ENCODE measurements at places on chromosomes 13 and 19. TPM values are rescaled to one million over a fixed set of nuclear protein-coding genes. Genes with fewer than 3 reads are reported as not detected.

The CDX2 gene
- total RNA-seq = not detected

The COL5A3 gene
- 0.87 TPM for total RNA-seq

The GFY gene
- total RNA-seq = not detected

The SLC7A9 gene
- not detected for total RNA-seq

The MCEMP1 gene
- total RNA-seq = not detected

The KLK15 gene
- total RNA-seq = not detected

The PCP2 gene
- 1.2 TPM for total RNA-seq

The OR4F17 gene
- total RNA-seq = not detected

The FFAR2 gene
- total RNA-seq = not detected

DNA sequence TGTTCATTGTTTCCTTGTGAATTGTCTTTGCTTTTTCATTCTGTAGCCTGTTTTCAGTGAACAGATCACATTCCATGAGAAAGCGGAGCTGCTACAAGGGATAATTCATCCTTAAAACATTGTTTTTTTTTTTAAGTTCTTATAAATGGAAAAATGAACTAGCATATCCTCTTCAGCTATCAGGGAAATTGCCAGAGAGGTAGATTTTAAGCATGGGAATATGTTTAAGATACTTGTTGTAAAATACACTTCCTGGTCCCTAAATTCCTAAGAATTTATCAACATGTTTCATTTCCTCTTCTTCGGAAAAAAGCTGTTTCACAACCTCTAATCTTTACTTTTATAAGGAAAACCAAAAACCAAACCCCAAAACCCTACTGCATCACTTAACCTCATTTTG, 238.0 kb downstream of the POSTN start:
- DNase-seq = no peak
- no peaks in the 10 kb centered on the region for H3K27me3 ChIP-seq
- no peak overlapping the region for H3K27ac ChIP-seq
- H3K36me3 ChIP-seq = no peaks in the 10 kb centered on the region

DNA sequence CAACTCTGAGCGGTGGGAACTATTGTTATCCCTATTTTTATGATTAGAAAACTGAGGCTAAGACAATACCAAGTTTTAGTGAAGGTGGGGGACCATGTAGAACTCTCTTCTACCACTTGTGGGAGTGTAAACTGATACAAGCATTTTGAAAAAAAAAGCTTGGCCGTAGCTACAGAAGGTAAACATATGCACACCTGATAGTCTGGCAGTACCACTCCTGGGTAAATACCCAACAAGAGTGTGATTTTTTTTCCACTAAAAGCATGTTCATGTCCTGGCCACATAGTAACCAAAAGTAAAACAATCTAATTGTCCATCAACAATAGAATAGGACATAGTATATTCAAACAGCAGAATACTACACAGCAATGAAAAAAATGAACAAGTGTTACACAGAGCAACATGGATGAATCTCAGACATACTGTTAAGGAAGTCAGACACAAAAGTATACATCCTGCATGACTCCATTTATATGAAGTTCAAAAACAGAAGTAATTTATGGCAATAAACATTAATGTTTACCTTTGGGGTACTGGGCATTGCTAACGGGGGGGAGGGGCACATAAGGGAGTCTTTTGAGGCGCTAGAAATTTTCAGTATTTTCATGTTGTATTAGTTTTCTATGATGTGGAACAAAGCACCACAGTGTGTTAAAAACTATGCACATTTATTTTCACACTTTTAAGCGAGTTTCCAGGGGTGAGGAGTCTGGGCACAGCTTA, 6.4 kb upstream of the SPATA13 start:
- H3K27me3 ChIP-seq = peaks cover 25% of the 10 kb centered on the region
- DNase-seq = no peak
- no peaks in the 10 kb centered on the region for H3K4me1 ChIP-seq

GRCh38 chr13:106034201-106034600, 501.3 kb downstream of the EFNB2 start:
- no peak overlapping the region for H3K27ac ChIP-seq
- H3K4me1 ChIP-seq = no peaks in the 10 kb centered on the region
- no peak for DNase-seq

- DNase-seq = no peak
- no peak overlapping the region for H3K27ac ChIP-seq
- H3K4me3 ChIP-seq = no peak overlapping the region
Measured at GRCh38 chr19:743168-743687, 7.7 kb upstream of the MISP start.

GRCh38 chr13:97011446-97012131, 17.3 kb upstream of the OXGR1 start:
- H3K36me3 ChIP-seq = no peaks in the 10 kb centered on the region
- no peak for DNase-seq
- H3K4me3 ChIP-seq = no peak overlapping the region
- H3K27me3 ChIP-seq = peaks cover 27% of the 10 kb centered on the region

- H3K27me3 ChIP-seq = no peaks in the 10 kb centered on the region
- H3K27ac ChIP-seq = peak overlapping the region; percentile 50
- peaks cover 22% of the 10 kb centered on the region for H3K4me1 ChIP-seq
- H3K36me3 ChIP-seq = peaks cover 53% of the 10 kb centered on the region
Measured at GRCh38 chr19:52786078-52786463, 520 bp downstream of the ZNF600 start.

GRCh38 chr13:76703621-76704288, 182.4 kb downstream of the KCTD12 start:
- no peak for DNase-seq
- no peaks in the 10 kb centered on the region for H3K4me1 ChIP-seq
- peaks cover 1% of the 10 kb centered on the region for H3K27me3 ChIP-seq
- H3K4me3 ChIP-seq = no peak overlapping the region
- H3K27ac ChIP-seq = no peak overlapping the region

DNA sequence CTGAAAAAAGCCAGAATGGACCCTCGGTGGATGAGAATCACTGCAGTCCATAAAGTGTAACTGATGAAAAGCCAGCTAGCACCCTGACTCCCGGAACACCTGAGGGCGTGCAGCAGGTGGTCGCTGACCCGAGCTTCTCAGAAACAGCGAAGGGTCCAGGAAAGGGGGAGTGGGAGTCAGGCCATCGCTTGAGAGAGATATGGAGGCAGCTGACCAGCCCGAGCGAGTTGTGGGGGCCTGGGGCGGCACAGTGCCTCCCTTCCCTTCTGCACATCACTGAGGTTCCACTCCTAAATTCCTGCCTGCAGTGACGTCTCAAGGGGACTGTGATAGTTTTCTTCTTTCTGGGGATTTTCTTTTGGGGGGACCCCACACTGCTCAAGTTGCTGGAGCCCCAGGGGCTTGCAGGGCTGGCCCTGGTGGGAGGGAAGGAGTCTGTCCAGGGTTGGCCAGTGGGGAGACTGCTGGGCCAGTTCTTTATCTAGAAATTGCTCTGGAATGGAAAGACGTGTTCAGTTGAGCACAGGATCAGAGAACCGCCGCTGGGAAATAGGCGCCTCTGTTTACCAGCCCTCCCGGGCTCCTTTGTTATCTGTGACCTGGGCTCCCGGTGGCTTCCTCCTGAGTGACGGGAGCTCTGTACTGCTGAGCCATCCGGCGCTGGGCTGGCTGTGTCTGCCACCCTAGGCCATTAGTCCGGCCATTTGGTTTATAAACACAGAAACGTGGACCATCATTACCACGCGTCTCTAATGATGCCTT, 71.3 kb downstream of the RAB20 start:
- no peaks in the 10 kb centered on the region for H3K27me3 ChIP-seq
- no peak overlapping the region for H3K27ac ChIP-seq
- no peak overlapping the region for H3K4me3 ChIP-seq
- DNase-seq = no peak

- peaks cover 1% of the 10 kb centered on the region for H3K4me1 ChIP-seq
- H3K27me3 ChIP-seq = peaks cover 2% of the 10 kb centered on the region
- H3K4me3 ChIP-seq = no peak overlapping the region
- no peak for DNase-seq
Measured at GRCh38 chr19:47768604-47769003, 9.9 kb upstream of the SELENOW start.

GRCh38 chr19:20365146-20365545, 198.1 kb downstream of the ZNF486 start:
- H3K27ac ChIP-seq = no peak overlapping the region
- H3K4me1 ChIP-seq = no peaks in the 10 kb centered on the region
- no peak for DNase-seq

DNA sequence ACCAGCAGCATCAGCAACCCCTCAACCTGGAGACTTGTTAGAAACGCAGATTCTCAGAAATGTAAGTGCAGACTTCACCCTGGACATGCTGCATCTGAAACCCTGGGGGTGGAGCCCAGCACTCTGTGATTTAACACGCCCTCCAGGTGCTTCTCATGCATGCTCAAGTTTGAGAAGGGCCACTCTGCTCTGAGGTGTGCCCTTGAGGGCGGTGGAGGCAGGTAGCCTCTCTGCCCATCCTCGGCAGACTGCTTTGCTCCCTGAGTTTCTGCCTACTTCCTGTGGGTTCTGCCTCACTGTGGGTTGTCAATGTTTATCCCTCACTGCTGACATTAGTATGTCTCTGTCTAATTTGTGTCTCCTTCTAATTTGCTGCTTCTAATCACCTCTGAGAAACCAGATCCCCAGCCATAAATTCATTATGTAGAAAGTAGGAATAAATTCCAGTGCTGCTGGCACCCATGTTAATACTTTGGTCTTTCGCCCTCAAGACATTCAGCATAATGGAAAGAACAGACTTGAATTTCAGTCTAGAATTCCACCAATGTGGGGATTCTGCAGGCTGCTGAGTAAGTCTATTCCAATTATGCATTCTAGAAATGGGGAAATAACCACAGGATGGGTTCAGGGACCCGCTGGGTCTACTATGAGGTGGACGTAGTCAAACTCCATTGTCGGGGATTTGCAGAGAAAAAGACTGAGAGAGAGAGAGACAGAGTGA, 51.3 kb upstream of the CYSLTR2 start:
- no peaks in the 10 kb centered on the region for H3K36me3 ChIP-seq
- H3K27ac ChIP-seq = no peak overlapping the region
- peaks cover 11% of the 10 kb centered on the region for H3K27me3 ChIP-seq
- DNase-seq = no peak

GRCh38 chr13:77563111-77563510, 27.6 kb downstream of the SCEL start:
- no peak for DNase-seq
- no peak overlapping the region for H3K27ac ChIP-seq
- peaks cover 17% of the 10 kb centered on the region for H3K27me3 ChIP-seq

DNA sequence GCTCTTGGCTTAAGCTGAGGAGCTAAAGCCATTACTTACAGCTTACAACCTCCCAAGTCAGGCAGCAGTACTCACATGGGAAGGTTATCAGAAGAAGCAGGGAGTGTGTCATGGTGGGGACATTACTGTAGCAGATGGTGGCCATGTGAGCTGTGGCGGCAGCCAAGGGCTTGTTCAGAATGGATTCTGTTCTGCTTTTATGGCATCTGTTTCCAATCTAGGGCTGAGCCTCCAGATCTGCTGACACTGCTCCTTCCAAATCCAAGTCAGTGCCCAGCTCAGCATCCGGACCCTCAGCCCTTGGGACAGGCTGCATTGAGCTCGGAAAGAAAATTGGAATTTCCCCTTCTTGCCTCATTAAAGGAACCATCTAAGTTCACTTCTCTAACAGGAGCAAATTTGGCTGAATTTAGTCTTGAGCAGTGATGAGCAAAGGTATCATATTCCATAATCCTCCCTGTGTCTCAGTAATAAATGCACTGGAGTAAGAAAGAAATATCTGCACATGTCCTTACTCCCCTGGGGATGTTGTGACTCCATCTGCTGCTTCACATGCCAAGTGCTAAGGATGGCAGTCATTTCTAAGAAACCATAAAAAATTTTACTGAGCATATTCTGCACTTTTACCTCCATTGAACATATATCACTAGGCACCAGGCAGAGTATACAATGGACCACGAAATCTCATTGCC, 73.9 kb downstream of the KCTD12 start:
- H3K27me3 ChIP-seq = peaks cover 6% of the 10 kb centered on the region
- no peak for DNase-seq
- H3K27ac ChIP-seq = no peak overlapping the region
- no peaks in the 10 kb centered on the region for H3K4me1 ChIP-seq
- no peaks in the 10 kb centered on the region for H3K36me3 ChIP-seq
- no peak overlapping the region for H3K4me3 ChIP-seq

DNA sequence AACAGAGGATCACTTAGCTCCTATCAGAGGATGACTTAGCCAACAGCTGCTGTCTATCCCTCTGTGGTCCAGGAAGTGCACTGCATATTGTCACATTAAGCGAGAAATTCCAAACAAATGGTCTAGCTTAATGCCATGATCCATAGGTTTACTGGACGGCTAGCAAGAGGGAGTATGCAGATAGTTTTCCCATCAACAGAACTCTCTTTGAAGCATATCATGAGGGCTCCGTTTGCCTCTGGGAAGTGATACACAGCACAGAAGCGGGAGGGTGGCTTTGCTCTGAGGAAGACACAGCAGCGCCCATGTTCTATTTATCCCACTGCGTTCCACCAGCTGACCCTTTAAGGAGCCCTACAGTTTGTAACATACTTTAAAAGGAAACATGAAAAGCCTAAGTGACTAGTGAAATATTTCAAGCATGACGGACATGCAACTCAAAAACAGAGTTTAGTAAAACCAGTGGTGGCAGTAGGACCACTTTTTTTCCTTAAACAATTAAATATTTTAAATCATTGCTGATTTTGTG, 52.7 kb downstream of the COL4A1 start:
- DNase-seq = no peak
- no peak overlapping the region for H3K27ac ChIP-seq
- peaks cover 3% of the 10 kb centered on the region for H3K4me1 ChIP-seq

- no peak for DNase-seq
- peaks cover 1% of the 10 kb centered on the region for H3K27me3 ChIP-seq
- H3K36me3 ChIP-seq = no peaks in the 10 kb centered on the region
Measured at GRCh38 chr19:33325920-33326319, 23.6 kb upstream of the CEBPA start.

GRCh38 chr13:34637138-34637537, 304.9 kb upstream of the NBEA start:
- H3K4me3 ChIP-seq = no peak overlapping the region
- DNase-seq = no peak
- no peaks in the 10 kb centered on the region for H3K4me1 ChIP-seq
- H3K27ac ChIP-seq = no peak overlapping the region
- no peaks in the 10 kb centered on the region for H3K27me3 ChIP-seq
- no peaks in the 10 kb centered on the region for H3K36me3 ChIP-seq

DNA sequence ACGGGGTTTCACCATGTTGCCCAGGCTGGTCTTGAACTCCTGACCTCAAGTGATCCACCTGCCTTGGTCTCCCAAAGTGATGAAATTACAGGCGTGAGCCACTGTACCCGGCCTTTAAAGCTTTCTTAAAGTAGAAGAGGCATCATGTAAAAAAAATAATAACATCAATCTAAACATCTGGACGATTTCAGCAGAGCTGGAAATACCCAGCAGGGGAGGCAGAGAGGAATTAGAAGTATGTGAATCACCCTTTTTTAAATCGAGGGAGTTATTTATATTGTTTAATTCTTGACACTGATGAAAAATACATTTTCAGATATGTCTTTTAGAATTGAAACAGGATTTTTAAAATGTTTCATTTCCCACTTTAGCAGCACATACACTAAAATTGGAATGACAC, 37.4 kb upstream of the MTIF3 start:
- peaks cover 5% of the 10 kb centered on the region for H3K27me3 ChIP-seq
- H3K4me3 ChIP-seq = no peak overlapping the region
- H3K4me1 ChIP-seq = peaks cover 3% of the 10 kb centered on the region
- no peak for DNase-seq

All from activated T-helper 2 cell treated with anti-CD3 and anti-CD28 coated beads, Interferon-gamma antibody, Interleukin-2, Interleukin-4, amounts not matched to agents 10 μg/mL and 5 μg/mL and 100 μg/mL, durations not matched to agents 14 hours and 24 hours and 36 hours (primary cell).